CD8-positive, alpha-beta T cell (primary cell): ENCODE measurements at places on chromosomes 5 and 9.

GRCh38 chr5:178279723-178280438 lies 47.3 kb upstream of the PHYKPL start:
- DNase-seq = peak; percentile 61

DNA sequence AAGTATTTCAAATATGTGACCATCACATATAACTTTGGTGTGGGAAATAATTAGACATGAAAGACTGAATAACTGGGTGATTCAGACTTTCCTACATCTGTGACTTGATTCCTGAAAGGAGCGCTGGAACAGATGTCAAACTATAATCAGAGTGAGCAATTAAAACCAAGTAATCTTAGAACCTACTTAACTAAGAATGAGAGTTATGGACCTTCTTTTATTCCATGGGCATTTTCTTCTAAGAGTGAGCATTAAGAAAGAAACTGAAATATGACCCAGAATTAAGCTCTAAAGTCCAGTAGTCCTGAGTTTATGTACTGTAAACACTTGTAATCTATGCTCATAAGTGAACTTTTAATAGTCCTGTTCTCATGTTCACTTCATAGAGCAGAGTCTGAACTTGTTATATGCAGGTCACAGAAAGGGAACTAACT lies 68.4 kb downstream of the PAM start:
- no peak for DNase-seq

DNA sequence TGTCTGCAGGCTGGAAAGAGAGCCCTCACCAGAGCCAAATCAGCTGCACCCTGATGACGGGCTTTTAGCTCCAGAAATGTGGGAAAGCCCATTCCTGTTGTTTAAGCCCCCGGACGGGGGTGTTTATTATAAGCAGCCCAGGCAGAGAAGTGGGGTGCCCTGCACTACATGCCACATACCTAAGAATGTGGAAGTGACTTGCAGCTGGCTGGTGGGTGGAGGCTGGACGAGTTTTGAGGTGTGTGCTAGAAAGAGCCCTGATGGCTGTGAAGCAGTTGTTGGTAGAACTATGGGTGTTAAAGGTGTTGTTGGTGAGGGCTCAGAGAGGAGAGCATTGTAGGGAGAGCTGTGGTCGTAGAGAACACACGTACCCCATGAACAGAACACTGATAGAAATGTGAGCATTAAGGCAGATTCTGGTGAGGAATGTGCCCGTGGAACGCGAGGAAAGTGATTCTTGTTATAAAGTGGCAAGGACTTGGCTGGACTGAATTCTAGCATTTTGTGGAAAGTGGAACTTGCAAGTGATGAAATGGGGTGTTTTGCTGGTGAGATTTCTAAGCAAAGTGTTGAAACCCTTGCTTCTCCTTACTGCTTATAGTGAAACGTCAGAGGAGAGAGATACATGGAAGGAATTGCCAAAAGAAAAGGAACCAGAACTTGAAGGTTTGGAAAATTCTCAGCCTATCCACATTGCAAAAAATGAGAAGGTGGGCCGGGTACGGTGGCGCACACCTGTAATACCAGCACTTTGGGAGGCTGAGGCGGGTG lies 38.9 kb downstream of the AHRR start:
- no peak for DNase-seq

DNA sequence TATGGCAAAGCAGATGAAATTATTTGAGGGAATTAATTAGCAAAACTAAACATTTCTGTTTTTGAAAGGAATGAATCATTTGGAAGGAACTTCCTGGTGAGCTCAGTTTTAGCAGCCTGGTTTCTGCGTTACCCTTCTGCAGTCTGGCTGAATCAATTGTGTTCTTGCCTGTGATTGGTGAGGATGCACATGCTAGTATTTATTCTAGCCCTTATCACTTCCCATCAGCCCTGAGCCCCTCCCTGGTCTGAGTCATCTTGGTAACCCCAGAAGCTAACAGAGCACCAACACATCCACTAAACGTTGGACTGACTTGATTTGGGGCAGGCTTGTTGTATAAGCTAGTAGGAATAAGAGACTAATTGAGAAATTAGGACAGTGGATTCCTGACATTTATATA lies 6.6 kb downstream of the TJP2 start:
- DNase-seq = peak; percentile 18

GRCh38 chr5:42499016-42499415 lies 75.8 kb downstream of the GHR start:
- no peak for DNase-seq

GRCh38 chr5:147857302-147858129 lies 21.0 kb upstream of the SCGB3A2 start:
- DNase-seq = peak; percentile 40

GRCh38 chr5:156405988-156406387 lies 79.0 kb downstream of the SGCD start:
- DNase-seq = no peak

DNA sequence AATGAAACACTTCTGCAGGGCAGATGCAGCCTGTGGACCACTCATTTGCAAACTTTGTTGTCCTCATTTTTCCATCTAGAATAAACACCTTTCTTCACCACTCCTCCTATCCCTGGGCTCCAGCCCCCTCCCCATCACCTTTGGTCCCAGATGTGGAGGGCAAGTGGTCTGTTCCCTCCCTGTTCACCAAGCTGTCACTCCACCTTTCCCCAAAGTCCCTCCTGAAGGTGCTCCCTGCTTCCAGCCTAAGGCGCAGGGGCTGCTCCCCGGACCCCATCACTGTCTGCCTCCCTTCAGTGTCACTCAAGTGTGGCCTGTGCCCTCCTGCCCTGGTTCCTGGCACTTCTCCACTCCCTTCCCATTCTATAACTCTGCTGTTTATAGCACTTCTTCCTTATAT lies 6.9 kb downstream of the PCYOX1L start:
- no peak for DNase-seq

- DNase-seq = no peak
Observed at GRCh38 chr9:133189826-133190225, 19.2 kb downstream of the OBP2B start.

DNA sequence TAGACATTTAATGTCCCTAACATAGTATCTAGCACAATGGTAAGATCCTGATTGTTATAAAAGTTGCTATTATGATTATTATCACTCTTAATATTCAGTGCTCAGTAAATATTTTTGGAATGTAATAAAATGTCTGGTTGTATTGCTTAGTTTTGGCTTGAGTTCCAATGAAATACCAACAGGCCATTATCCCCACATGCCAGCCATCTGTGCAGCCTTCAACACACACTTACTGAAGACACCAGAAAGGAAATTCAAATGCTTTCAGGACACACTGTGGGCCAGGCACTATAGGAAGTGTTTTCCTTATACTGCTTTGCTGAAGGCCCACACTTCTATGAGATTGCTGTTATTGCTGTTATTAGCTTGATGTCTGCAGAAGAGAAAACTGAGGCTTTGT lies 157.5 kb downstream of the TRIM32 start:
- DNase-seq = no peak

DNA sequence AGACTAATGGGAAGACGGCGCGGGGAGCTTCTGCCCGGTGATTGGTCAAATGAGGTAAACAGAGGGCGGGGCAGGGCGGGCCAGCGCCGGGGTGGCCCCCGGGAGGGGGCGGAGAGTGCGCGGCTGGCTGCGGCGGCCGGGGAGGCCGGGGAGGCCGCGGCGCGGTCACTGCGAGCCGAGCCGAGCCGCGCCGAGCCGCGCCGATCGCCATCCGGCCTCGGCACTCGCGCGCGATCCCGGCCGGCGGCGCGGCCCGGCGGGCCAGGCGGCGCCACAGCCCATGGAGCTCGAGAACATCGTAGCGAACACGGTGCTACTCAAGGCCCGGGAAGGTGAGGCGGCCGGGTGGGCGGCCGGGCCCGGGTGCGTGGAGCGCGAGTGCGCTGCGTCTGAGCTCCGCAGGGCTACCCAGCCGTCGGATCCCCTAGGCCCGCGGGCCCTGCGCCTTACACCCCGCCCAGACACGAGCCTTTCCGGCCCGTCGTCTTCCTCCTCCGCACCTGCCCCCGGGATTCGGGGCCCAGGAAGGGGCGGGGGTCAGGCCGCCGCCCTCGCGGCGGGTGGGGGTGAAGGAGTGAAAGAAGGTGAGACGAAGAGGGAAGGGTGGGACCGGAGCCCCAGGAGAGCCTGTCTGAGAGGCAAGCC lies at the start of gene GRK6:
TSS of gene GRK6 (plus strand) at position 111 of the 645 bp plus-strand sequence. CDS start at position 281, 170 bp downstream.
- peak; percentile 72 for DNase-seq

- no peak for DNase-seq
Observed at GRCh38 chr9:7037176-7037575, 279.4 kb downstream of the KDM4C start.

- no peak for DNase-seq
Observed at GRCh38 chr5:153523831-153524230, 33.4 kb downstream of the GRIA1 start.

- no peak for DNase-seq
Observed at GRCh38 chr5:27171761-27172261, 133.4 kb upstream of the CDH9 start.

GRCh38 chr5:154543380-154543779 lies 65.4 kb upstream of the HAND1 start:
- no peak for DNase-seq

GRCh38 chr5:170081616-170082015 lies 24.1 kb upstream of the FOXI1 start:
- no peak for DNase-seq

DNA sequence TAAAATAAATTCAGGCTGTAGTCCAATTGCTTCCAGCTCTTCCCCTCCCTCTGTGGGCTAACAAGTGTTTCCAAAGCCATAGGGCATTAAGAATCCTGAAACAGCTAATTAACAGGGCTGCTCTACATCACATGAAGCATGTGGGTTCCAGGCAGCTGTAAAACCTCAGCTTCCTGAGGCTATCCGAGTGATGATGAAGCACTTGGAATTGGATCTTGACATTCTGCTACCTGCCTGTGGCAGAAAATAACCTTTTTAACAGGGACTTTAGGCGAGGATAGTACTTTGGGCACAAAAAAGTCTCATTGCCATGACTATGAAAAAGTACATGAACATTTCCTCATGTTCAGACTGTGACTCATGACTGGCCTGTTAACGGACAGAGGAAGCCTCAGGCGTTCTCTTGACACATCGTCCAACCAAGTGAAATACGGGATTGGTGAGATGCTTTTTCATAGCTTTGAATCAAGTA lies 107.2 kb downstream of the PDE4D start:
- DNase-seq = no peak

DNA sequence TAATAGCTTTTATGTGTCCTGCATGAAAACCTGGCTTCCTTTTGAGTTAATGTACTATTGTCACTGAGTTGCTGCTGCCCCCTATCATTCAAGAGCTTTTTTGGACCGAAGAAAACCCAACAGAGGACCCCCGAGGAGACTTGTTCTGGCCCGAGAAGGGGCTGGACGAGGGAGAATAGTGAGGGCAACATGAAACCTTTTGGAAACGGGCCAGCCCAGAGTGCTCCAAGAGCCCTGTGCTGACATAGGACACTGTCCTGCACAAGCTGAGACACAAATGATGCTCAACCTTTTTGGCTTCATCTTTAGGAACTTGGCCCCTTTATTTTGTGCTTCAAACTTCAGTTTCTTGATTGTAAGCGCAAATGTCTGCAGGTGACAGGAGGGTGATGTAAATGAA lies 4.0 kb upstream of the GADD45G start:
- DNase-seq = no peak

DNA sequence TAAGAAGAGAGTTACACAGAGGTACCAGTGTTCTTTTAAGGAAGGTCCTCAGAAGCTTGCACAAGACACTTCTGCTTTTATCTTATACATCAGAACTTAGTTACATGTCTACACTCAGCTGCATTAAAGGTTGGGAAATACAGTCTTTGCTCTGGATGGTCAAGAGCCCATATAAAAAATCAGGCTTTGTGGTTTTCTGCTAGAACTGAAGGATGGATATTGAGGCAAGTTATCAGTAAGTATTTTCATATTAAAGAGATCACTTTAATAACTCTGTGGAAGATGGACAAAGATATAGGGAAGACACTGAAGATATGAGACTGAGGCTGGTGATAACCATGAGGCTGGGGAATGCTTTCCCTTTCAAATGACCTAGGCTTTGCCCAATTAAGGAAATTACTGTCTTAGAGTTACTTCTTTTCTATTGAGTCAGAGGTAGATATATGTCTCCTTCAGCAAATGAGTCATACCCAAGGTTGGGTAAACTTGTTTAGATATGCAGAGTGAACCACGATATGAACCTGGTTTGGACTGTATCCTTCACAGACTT lies 87.0 kb upstream of the TNC start:
- DNase-seq = no peak

DNA sequence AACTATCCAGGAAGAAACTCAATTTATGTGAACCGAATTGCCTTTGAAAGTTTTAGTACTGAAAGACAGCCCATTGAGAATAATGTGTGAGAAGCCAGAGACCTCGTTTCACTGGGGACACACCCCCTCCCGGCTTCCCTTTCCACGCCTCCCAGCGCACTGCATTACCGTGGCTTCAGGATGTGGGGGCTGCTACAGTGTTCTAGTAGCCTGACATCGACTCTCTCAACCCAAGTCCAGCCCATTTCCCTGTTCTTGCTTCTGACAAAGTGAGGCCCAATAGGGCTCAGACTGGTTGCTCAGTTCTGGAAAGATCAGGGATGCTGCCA lies 3.5 kb downstream of the PAX5 start:
- DNase-seq = no peak

DNA sequence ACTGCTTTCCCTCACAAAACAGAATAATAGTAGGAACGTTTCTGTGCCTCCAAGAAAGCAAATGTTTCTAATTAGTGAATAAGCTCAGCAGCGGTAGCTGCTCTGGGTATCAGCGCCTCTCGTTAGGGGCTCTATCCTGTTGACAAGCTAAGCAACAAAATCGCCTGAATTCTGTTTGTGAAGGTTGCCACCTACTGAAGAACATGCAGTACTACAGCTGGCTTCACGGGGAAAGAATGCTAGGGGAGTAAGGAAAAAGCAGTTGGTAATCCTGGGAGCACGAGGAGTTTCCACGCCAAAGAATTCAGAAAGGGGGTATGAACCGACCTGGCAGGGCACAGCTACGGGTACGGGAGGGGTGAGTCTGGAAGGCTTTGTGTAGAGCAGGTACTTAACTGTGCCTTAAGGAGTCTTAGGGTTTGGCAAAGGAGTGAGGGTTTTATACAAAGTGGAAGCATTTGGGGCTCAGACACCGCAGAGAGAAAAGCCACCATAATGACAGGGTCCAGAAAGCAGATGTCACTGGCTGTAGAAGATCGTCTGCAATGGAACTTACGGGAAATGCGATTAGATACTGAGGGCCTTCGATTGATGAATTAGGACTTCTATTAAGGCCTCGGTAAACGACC lies 171.7 kb downstream of the TTC39B start:
- peak; percentile 20 for DNase-seq

- DNase-seq = no peak
Observed at GRCh38 chr5:122259995-122260394, 52.0 kb upstream of the SNCAIP start.
